MM.1S (cell line): ENCODE measurements at places on chromosomes 3 and 15.

DNA sequence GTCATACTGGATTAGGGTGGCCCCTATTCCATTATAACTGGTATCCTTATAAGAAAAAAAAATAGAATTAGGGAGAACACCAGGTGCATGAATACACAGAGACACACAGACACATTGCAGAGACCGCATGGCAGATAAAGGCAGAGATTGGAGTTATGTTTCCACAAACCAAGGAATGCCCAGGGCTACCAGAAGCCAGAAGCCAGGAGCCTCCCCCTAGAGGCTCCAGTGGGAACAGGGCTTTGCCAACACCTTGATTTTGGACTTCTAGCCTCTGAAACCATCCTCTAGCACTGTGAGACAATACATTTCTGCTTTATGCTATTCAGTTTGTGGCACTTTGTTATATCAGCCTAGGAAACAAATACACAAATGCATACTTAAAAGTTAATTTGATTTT is 10.4 kb downstream of the GOLM2 start:
- no peak for DNase-seq

GRCh38 chr3:179929091-179929529 is 107.6 kb downstream of the PEX5L start:
- peak; percentile 63 for DNase-seq

- DNase-seq, result peak; percentile 78
These were observed at the start of gene DMXL2 for GRCh38 chr15:51622604-51623370. TSS of gene DMXL2 (minus strand) at chr15:51622771. CDS start at chr15:51622545, 226 bp downstream.

DNA sequence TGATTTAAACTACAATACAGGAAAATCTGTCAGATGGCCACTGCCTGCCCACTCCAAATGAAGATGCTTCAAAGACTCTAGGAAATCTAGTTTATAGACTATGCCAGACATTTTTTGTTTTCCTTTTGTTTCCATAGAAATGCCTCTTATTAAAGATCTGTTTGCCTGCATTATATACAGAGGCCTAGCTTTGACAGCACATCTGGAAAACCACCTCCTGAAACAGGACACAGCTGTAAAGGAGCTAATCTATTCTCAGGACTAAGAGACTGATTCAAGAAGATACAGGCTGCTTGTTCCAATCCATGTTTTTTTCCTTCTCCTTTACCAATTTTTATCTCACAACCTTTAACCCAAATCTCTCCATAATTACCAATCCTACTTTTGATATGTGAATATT is 75.3 kb upstream of the STRIT1 start:
- no peak for DNase-seq

- no peak for DNase-seq
These were observed 799.1 kb upstream of the NECTIN3 start for GRCh38 chr3:110272525-110272924.

DNA sequence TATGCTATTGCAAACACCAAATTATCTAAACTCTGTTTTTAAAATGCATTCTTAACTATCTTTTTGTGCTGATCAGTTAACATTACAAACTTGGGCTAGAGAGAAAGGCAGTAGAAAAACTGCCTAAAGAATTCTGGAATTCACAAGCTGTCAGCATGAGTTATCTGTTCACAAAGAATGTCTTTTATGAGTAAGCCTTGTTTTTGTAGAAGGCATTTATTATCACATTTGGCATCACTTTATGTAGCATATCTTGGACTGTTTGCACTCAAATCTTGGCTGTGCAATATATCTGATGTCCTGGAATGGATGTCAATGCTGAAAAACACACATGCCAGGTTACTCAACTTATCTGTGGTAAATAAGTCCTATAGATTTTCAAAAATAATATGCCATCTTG is 15.5 kb upstream of the BCHE start:
- DNase-seq, result no peak

GRCh38 chr15:33768670-33769190 is 199.6 kb upstream of the CHRM5 start:
- no peak for DNase-seq
